ENCODE measurements at places on chromosomes 6 and 20.

DNA sequence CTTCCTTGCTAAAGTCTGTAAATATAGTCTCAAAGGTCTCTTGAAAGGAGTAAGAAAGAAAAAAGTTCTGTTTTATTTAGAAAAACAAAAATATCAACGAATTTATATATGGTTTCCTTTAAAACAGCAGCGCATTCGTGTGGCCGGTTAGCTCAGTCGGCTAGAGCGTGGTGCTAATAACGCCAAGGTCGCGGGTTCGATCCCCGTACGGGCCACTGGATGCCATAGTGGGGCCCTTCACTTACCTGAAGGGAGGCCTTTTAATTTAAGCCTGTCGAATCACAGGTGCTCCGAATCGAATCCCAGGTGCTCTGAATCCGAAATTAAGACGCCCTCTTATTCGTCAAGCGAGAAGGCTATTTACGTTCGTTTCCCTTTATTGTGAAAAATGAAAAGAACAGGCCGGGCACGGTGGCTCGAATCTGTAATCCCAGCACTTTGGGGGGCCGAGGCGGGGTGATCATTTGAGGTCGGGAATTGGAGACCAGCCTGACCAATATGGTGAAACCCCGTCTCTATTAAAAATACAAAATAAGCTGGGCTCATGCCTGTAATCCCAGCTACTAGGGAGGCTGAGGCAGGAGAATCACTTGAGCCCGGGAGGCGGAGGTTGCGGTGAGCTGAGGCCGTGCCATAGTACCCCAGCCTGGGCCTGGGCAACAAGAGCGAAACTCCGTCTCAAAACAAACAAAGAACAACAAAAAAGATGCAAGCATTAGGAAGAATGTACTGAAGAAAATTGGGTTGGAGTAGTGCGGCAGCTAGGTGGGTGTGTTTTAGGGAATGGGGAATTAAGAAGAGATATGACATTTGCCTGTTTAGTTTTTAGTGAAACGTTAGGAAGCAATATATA lies 195.8 kb upstream of the ZNF184 start:
- DNase-seq = peak; percentile 72

DNA sequence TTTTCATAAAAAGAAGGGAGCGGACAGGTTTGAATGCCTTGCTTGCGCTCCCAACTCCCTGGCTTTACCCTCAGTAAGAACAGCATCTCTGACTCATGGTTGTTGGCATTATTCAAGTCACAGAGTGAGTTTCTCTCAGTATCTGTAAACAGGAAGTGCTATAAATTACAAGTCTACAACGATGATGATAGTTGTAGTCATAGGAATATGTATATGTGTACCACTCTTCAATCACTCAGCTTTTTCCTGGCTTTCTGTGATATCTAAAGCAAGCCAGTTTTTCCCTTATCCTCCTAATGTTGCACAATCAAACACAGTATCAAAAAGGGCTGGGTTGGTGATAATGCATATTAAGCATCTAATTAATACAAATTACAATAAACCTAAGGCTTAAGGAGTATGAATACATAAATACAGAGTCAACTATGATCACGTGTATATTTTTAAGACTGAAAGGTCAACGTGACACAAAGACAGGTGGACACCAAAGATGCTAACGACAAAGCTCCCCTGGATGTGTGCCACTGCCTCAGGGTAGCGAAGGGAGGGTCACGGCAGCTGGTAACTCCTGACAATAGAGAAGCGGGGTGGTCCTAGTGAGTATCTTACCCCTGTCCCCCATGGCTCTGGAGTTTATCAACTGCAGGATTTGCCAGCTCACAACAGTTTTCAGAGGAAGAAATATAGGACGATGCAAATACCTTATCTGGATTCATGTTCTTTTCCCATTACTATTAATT lies 202.8 kb downstream of the BTBD9 start:
- no peak for DNase-seq

DNA sequence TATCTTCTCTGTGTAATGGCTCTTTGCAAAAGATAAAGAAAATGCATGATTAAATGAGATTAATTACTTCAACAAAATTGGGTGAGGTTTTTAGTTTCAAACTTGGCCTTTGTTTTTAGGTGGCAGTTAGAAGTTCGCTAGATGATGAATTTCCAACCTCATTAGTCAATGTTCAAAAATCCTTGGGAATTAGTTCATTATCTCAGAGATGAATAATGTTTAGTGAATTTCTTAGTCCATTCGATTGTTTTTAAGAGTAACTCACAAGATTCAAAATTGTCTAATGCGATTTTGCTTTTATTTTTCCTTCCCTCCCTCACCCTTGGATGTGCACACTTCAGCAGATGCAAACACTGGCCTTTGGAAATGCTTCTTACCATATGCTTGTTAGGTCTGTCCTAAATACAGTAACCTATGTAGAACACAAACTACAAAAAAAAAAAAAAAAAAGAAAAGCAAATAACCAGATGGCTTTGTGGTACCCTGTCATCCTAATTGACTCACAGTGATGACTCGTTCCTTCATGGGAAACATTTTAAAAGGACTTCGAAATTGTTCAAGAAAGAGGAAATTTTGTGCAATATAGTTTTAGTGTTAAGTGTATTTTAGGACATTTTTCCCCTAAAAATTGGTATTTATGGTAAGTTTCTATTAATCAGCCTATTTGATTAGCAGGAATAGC lies 66.7 kb downstream of the FAM229B start:
- DNase-seq = peak; percentile 94

GRCh38 chr6:130037207-130037811 lies 18.9 kb downstream of the L3MBTL3 start:
- peak; percentile 3 for DNase-seq

DNA sequence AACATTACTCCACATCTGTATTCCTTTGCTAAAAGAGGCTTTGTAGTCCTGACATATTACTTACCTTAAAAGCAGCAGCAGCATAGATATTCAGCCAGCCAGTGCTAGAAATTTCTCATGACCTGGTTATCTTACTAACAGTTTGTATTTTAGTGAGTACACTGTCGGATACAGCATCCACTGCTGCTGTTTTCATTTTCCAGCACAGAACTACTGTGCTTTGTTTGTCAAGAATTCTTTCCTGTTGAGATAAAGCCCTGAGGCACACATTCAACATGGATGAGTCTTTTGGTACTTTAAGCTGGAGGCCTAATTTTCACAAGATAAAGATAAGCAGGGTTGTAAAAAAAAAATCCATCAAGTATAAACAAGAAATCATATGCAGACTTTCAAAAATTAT lies 311.2 kb upstream of the OPRM1 start:
- no peak for DNase-seq

DNA sequence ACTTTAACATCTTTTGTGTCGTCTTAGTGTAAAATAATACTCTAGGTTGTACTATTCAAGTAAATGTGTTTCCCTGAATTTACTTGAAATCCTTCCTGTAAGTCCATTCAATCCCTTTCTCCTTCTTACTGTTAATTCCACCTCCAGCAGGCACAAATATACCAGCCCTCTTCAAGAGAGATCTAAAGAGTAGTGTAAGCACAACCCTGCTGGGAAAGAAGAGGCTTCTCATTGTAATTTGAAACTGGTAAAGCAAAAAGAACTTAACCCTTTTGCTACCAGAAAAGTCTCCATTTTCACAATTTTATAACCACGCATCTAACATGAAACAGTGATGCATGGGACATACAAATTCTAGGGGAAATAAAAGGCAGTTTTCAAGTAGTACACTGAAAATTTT lies at the start of gene BMP5:
TSS of gene BMP5 (minus strand) at position 191 of the 400 bp plus-strand sequence. CDS start 725 bp downstream, outside the sequence.
- no peak for DNase-seq

DNA sequence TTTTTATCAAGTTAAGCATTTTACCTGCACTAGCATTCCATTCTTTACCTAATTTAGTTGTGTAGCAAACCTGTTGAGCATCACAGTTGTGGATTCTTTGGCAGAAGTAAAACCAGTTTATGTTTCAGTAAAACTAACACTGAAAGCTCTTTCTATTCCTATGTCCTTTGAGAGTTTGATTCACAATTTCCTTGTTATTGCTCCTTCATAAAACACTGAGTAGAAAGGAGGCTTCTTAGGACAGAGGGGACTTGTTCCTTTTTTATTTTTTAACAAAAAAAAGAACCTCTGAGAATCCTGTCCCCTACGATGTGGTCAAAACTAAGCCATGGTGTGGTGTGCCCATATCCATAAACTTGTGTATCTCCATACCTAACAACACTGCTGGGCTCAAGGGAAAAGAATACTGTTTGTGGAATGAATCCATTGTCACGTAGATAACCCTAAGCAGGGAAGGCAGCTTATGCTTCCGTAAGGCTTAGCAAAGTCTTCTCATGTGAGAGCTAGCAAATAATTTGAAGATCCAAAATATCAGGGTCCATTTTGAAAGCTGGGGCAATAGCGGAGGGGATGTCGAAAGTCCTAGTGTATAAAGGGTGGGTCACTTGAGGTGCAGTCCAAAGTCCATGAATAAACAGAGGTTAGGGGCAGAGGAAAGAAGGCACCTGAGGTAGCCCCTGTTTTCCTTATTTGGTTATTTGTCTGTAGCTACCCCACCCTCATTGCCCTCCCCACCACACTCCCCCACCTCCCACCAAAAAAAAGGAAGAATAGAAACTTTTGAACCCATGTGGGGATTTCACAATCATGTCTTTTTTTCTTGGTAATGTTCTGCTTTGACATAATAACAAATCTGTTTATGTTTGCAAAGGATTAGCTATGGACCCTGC lies 71.0 kb downstream of the PLAGL1 start:
- DNase-seq = no peak

DNA sequence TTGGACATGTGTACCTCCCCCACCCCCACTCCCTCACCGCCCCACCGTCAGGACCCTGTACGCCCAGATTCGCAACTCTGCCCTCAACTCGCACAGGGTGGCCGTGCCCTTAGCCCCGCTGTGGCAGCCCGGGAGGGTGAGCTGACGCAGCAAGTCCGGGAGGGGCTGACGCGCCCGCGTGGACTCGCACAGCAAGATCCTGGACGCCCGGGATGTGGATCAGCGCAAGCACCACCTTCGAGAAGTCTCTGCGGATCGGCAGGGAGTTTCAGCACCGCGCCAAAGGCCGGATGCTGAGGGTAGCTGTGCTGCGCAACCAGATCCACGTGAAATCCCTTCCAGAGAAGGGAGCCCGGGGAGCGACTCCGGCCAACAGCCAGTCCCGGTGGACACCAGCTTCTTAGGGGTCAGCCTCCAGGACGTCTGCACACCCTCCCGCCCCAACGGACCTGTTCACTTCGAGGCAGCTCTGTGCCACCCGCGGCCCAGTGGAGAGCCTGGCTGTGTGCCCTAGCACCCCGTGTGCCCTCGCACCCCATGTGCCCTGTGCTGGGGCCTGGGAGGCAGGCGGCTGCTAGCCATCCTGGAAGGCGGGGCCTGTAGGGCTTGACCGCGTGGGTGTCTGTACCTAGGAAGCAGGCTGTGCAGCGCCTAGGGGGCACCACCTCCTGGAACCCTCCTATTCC lies 6.7 kb upstream of the GJA10 start:
- DNase-seq = no peak

DNA sequence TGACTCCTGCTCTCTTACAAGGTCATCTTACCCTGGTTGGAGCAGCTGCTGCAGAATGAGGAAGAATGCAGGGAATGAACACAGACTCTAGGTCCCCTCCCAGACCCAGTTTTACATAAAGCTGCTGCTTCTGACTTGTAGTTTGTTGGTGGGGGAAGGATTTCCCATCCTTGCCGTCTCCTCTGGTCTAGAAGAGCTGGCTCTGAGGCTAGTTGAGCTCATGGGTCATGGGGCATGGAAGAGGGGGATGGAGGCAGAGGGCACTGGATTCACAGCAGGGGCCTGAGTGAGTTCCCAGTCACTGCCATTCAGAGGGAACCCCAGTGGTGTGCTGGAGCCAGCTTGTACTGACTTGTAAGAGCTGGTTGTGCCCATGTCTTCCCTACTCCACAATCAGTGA lies 9.2 kb upstream of the GUCA1A start:
- DNase-seq = no peak

- DNase-seq = no peak
These were observed 45.1 kb upstream of the TBC1D7 start for GRCh38 chr6:13373488-13373886.

DNA sequence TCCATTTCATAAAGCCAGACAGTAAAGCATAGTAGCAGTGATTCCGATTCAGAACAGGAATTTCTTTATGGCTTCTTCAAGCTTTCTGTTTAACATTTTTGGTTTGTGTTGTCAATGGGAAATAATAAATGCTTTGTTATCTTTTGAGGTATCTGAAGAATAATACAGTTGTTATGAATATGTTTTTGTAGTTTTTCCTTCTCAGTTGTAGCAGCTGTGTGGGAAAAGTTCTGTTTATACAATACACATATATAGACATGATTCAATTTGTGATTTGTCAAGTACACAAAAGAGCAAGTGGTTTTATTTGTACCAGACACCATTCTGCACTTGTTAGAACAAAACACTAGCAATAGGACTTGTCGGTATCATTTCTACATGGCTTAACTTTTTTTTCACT lies 96.6 kb downstream of the CDYL start:
- DNase-seq = no peak

- no peak for DNase-seq
These were observed 5.4 kb upstream of the KCNQ5 start for GRCh38 chr6:72616406-72617015.

DNA sequence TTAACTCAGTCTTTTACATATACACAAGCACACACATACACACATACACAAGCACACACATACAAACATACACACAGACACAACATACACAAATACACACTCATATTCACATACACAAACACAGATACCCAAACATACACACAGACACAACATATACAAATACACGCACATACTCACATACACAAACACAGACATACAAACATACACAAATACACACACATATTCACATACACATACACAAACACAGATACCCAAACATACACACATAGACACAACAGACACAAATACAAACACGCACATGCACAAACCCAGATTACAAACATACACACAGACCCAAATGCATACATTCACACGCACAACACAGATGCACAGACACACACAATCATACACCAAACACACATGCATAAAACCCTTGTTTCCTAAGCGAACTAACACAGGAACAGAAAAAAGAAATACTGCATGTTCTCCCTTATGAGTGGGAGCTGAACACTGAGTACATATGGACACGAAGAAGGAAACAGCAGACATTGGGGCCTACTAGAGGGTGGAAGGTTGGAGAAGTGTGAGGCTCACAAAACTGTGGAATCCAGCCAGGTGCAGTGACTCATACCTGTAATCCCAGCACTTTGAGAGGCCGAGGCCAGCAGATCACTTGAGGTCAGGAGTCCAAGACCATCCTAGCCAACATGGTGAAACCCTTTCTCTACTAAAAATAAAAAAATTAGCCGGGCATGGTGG lies 34.2 kb downstream of the PIM1 start:
- DNase-seq = no peak

GRCh38 chr6:125013938-125014660 lies 51.9 kb downstream of the RNF217 start:
- DNase-seq = no peak

DNA sequence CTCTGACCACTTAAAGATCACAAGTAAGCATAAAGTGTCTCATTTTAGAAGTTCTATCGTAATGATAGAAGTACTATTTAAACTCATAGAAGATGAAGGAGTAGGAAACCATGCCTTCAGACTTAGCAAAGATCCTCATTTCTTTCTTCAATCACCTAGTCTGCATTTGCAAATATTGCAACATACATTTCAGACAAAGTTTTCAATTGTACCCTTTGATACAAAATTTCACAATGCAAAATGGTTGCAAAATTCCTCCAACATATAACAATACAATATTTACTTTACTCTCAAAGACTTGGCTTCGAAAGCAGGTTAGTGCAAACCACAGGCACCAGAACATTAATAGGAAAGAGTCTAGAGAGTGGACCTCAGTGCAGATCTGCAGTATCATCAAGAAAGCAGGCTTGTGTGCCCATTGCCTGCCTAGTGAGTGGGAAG lies 16.1 kb upstream of the ROS1 start:
- DNase-seq = no peak

GRCh38 chr20:15619341-15619740 lies 953.9 kb downstream of the KIF16B start:
- no peak for DNase-seq

Measured in NCI-H2171 treated with DMSO at 0.1 percent for 48 hours (cell line).